Mesenchymal stem cell (in vitro differentiated cells and primary cell): ENCODE measurements at places on chromosomes 5 and 9.

DNA sequence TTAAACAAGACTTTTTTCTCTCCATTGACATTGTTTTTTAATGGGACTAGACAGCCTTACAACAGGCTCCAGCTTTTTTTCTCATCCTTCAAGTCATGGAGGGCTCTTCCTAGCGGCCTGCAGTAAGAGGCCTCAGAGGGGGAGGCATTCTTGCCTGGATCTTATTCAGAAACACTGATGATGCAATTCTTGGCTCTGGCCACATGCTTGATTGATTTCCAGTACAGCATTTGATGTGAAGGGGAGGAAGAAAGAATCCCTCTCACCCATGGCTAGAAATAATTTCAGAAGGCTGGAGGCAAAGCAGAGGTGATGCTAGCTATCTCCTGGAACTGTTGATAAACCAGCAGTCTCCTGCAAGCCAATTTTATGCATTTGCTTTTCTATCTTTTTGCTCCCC, 324.8 kb downstream of the PRELID2 start:
- peak; percentile 54 for DNase-seq

- no peak for DNase-seq
Observed at GRCh38 chr9:3137347-3137695, 293.4 kb upstream of the PUM3 start.

GRCh38 chr5:11182441-11183080, 421.5 kb upstream of the DAP start:
- peak; percentile 49 for DNase-seq

DNA sequence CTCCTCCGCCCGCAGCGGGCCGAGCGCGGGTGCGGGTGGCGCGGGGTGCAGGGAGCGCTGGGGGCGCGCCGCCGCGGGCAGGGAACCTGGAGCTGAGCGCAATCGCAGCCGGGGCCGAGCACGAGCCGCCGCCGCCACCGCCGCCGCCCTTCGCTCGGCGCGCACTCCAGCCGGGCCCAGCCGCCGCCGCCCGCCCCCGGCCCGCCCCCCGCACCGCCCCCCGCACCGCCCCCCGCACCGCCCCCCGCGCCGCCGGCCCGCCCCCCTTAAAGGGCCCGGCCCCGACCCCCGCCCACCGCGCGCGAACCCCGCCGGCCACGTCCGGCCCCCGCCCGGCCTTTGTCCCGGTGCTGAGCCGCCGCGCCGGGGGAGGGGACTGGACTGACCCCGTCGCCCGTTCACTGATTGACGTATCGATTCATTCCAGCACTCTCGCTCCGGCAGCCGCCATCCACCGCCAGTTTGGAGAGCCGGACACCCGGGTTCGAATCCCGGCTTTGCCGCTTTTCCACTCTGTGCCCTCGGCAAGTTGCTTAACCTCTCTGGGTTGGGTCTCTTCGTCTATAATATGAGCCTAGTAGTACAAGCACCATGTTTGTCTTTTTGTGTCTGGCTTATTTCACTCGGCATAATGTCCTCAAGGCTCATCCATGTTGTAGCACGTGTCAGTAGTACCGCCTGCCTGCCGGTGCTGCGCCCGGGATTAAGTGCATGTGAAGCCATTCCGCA, at the start of gene SH3PXD2B:
Gene SH3PXD2B (minus strand): TSS at position 168 of the 729 bp plus-strand sequence. CDS start 173 bp downstream, outside the sequence.
- peak; percentile 56 for DNase-seq

DNA sequence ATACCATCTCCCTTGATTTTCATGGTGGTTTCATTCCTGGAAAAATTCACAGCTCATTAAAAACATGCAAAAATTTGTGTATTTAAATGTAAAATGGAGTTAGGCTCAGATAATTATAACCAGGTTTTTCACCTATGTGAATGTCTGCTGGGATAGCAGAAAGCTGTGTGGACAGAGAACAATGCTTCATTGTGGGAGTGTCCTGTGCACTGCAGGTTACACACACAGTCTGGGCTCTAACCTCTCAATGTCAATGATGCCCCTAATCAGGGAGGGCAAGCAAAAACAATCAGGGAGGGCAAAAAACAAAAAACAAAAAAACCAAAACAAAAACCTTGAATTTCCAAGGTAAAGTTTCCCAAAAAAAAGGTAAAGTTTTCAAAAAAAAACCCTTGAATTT, 158.9 kb upstream of the KLF9 start:
- no peak for DNase-seq

DNA sequence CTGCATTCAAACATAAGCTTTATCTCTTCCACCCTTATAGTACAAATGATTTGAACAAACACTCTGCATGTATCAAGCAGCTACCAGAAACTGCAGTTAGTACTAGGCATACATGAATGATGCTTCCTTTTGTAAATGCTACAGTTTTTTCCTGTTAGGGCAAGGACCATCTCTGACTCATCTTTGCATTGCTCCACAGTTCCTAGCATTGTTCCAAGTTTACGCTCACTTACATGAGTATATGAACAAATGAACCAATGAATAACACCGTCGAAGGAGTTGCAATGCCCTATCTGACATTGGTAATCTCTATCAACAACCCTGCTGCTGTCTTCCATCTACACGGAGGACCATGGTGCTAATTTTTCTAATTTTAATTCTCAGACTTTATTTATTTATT, 2.1 kb upstream of the ALDH7A1 start:
- peak; percentile 82 for DNase-seq

DNA sequence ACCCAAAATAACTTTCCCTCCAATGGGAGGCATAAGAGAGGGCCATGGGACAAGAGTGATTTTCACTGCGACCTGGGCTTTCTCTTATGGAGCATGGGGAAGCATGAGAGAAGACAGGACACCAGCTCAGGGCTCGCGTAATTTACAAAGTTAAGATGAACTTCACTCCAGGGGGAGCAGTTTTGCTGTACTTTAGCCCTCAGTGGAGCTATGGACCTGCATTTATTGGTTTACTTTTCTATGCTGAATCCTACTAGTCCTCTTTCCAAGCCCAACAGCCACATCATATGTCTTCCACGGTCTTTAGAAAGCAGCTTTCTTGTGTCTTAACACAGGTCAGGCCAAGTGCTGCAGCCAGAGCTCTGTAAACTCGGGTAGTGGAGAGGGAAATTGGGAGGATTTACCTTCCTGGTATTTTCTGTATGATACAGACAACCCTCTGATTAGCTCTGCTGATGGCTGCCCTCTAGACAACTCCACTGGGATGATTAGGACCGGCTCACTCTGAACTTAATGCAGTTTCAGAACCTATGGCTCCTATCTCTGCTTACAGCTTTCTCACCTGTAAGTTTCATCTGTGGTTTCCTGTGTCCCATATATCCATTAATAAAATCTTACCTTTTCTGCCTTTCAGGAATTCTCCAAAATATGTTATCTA, 581.0 kb upstream of the RORB start:
- peak; percentile 1 for DNase-seq

GRCh38 chr5:177368869-177369644, 11.3 kb downstream of the RGS14 start:
- peak; percentile 49 for DNase-seq

DNA sequence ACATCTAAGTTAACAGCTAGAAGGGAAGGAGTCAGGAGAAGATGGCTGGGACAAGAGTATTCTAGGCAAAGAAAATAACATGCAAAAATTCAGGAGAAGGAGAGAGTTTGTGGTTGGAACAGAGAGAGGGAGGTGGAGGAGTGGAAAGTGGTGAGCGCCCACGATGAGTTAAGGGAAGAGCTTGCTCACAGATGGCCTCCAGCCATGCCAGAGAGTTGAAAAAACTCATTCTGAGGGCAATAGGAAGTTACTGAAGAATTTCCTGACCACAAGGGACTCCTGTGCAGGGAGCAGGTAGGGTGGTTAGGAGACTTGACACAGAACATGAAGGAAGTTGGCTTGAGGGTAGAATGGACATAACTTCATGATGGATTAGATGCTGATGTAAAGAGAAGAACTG, 159.7 kb downstream of the DOCK2 start:
- no peak for DNase-seq

DNA sequence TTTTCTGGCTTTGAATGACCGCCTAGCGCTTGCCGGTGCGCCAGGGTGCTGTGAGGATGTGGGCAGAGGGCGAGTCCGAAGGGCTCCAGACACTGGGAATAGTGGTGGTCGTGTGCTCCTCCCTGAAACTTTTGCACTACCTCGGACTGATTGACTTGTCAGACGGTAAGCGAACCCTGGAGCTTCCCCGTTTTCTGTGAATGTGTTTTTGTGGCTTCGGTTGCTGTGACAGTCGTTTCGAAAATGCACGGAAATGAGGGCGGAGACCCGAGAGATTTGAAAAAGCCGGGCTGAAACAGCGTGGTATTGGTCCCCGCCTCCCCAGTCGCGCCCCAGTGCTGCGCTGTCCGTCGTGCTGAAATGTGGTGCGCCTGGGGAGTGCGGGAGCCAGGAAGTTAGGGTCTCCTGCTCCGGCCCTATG, 102.5 kb upstream of the GABRP start:
- peak; percentile 62 for DNase-seq

GRCh38 chr5:125326150-125326510, 579.7 kb upstream of the ZNF608 start:
- peak; percentile 82 for DNase-seq

GRCh38 chr5:151949701-151950308, 25.2 kb upstream of the GLRA1 start:
- DNase-seq, result no peak
